ENCODE measurements at places on chromosomes 3 and 15.

DNA sequence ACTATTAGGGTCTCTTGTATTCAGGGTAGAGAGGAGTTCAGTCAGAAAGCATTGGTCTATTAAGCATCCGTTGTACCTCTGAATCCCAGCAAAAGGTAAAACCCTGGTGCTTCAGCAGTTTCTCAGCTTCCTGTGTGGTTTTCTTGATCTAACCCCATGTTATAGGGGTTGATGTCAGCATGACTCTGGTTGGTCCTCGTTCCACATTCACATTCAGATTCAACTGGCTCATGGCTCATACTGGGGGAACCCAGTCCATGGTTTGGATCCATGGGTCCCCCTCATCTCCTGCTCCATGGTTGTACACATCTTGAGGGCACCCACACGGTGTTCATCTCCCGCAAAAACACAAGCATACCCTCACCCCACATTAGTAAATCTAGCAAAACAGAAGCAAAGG is 47.7 kb upstream of the C2CD4B start:
- no peak for DNase-seq

DNA sequence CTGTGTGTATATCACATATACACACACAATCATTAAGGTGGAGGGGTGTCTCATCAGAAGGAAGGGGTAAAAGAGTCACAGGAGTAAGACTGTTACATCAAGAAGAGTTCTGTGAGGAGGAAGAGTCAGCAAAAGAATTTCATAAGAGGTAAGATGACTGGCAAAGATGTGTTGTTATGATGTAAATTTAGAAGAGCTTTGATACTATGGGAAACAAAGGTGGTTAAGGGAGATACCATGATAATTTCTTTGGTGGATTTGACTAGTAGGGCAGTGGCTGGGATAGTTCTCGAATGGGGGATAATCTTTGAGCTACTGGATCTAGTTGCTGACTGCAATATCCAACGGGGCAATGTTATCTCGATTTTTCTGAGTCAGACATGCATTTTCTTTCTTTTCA is 61.6 kb downstream of the STAG1 start:
- no peak for DNase-seq

GRCh38 chr3:105223815-105224214 is 142.9 kb upstream of the ALCAM start:
- DNase-seq = no peak

DNA sequence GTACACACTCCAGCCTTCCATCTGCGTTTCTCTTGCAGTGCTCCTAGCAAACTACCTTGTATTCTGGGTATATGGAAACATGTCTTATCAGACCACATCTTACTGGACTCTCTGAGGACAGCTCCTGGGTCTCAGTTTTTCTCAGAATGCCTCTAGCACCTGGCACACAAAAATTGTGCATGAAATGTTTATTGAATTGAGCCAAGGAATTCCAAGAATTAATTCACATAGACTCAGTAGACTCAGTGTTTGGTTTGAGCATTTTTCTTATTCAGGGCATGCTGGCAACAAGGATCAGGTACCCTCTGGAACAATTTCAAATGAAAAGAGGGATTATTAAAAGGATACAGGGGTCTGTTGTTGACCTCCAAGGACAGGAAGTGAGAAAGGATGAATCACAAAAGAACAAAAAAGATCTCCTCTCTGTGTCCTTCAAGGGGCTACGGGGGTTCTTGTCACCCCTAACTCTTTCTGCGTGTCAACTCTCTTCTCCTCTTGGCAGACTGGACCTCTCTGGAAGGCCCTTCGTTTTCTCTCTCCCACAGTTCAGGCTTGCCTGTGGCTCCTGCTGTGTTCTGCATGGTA is 270.0 kb upstream of the HES1 start:
- no peak for DNase-seq

GRCh38 chr3:129598000-129598381 is 8.5 kb downstream of the PLXND1 start:
- DNase-seq = no peak

GRCh38 chr3:112848196-112848595 is 1.5 kb upstream of the CD200R1L start:
- DNase-seq = no peak

Measured in NCI-H1436 (cell line).